CD8-positive, alpha-beta memory T cell (primary cell): ENCODE measurements at places on chromosomes 3 and 15. TPM values are rescaled to one million over a fixed set of nuclear protein-coding genes. Genes with fewer than 3 reads are reported as not detected.

STAB1 gene
- polyA plus RNA-seq, result 0.05 TPM

CIDEC gene
- polyA plus RNA-seq, result not detected

SLC12A1 gene
- polyA plus RNA-seq, result not detected

USP50 gene
- polyA plus RNA-seq, result not detected

CCDC9B gene
- 0.08 TPM for polyA plus RNA-seq

- no peaks in the 10 kb centered on the region for H3K4me1 ChIP-seq
- H3K36me3 ChIP-seq, result no peaks in the 10 kb centered on the region
- DNase-seq, result no peak
- H3K4me3 ChIP-seq, result no peak overlapping the region
- H3K27me3 ChIP-seq, result no peaks in the 10 kb centered on the region
Measured at GRCh38 chr3:156586905-156587759, 32.2 kb upstream of the SSR3 start.

GRCh38 chr15:45184562-45185041, 3.2 kb downstream of the SHF start:
- no peaks in the 10 kb centered on the region for H3K27me3 ChIP-seq
- H3K36me3 ChIP-seq, result no peaks in the 10 kb centered on the region
- DNase-seq, result no peak
- no peak overlapping the region for H3K27ac ChIP-seq

GRCh38 chr15:31149088-31149505, 47.6 kb upstream of the TRPM1 start:
- H3K27me3 ChIP-seq, result no peaks in the 10 kb centered on the region
- H3K36me3 ChIP-seq, result no peaks in the 10 kb centered on the region
- DNase-seq, result no peak
- H3K4me1 ChIP-seq, result no peaks in the 10 kb centered on the region

GRCh38 chr15:42012241-42012640, 8.6 kb downstream of the PLA2G4E start:
- DNase-seq, result no peak
- no peak overlapping the region for H3K4me3 ChIP-seq
- H3K27ac ChIP-seq, result no peak overlapping the region
- no peaks in the 10 kb centered on the region for H3K36me3 ChIP-seq
- no peaks in the 10 kb centered on the region for H3K27me3 ChIP-seq

DNA sequence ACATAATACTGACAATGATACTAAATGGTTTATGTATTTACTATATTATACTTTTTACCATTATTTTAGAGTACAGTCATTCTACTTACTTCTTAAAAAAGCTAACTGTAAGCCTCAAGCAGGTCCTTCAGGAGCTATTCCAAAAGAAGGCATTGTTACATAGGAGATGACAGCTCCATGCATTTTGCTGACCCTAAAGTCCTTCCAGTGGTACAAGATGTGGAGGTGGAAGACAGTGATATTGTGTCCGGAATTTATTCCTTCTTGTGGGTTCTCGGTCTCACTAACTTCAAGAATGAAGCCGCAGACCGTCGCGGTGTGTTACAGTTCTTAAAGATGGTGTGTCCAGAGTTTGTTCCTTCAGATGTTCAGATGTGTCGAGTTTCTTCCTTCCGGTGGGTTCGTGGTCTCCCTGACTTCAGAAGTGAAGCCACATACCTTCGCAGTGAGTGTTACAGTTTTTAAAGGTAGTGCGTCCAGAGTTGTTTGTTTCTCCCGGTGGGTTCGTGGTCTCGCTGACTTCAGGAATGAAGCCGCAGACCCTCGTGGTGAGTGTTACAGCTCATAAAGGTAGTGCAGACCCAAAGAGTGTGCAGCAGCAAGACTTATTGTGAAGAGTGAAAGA, 20.9 kb downstream of the AVEN start:
- H3K4me3 ChIP-seq, result no peak overlapping the region
- H3K27ac ChIP-seq, result no peak overlapping the region
- H3K27me3 ChIP-seq, result no peaks in the 10 kb centered on the region
- peaks cover 7% of the 10 kb centered on the region for H3K4me1 ChIP-seq
- peak; percentile 74 for DNase-seq

DNA sequence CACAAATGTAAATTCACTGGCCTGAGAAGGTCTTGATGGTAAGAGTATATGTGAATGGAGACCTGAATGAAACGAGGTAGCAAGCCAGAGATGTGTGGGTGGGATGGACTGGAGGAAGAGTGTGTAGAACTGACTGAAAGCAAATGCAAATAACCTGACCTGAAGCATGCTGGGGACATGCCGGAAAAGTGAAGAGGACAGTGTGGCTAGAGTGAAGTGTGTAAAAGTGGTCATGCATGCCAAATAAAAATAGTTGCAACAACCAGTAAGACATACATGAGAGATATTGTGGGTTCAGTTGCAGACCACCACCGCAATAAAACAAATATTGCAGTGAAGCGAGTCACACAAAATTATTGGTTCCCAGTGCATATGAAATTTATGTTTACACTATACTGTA, 82.3 kb downstream of the LPP start:
- H3K27me3 ChIP-seq, result no peaks in the 10 kb centered on the region
- no peaks in the 10 kb centered on the region for H3K36me3 ChIP-seq
- no peak overlapping the region for H3K4me3 ChIP-seq
- no peaks in the 10 kb centered on the region for H3K4me1 ChIP-seq

GRCh38 chr15:73584699-73585420, 48.3 kb downstream of the NPTN start:
- no peaks in the 10 kb centered on the region for H3K27me3 ChIP-seq
- H3K36me3 ChIP-seq, result peaks cover 42% of the 10 kb centered on the region
- DNase-seq, result no peak
- no peak overlapping the region for H3K27ac ChIP-seq

DNA sequence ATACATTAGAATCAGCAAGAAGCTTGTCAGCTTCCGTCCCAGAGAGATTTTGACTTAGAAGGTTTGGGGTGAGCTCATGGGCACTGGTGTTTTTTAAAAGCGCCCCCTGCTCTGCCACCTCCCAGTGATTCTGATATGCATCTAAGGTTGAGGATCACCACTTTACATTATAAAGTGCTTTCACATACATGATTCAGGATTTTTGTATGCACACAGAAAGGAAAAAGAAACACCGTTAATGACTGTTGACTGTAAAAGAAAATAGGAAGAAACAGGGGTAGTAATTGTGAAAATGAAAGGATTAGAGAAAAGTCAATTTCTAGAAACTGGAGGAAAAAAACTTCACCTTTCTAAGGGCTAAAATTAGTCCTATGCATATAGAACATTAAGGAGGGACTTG, 104.9 kb upstream of the ZBED2 start:
- DNase-seq, result no peak
- H3K27ac ChIP-seq, result no peak overlapping the region
- no peaks in the 10 kb centered on the region for H3K4me1 ChIP-seq

- H3K27me3 ChIP-seq, result no peaks in the 10 kb centered on the region
- H3K36me3 ChIP-seq, result no peaks in the 10 kb centered on the region
- no peak for DNase-seq
- no peak overlapping the region for H3K27ac ChIP-seq
- H3K4me3 ChIP-seq, result no peak overlapping the region
Measured at GRCh38 chr3:179098388-179099077, 26.9 kb upstream of the ZMAT3 start.

GRCh38 chr3:70471464-70472342, 159.3 kb upstream of the MDFIC2 start:
- H3K4me3 ChIP-seq, result no peak overlapping the region
- no peaks in the 10 kb centered on the region for H3K27me3 ChIP-seq
- no peak for DNase-seq
- no peaks in the 10 kb centered on the region for H3K36me3 ChIP-seq
- H3K4me1 ChIP-seq, result no peaks in the 10 kb centered on the region

DNA sequence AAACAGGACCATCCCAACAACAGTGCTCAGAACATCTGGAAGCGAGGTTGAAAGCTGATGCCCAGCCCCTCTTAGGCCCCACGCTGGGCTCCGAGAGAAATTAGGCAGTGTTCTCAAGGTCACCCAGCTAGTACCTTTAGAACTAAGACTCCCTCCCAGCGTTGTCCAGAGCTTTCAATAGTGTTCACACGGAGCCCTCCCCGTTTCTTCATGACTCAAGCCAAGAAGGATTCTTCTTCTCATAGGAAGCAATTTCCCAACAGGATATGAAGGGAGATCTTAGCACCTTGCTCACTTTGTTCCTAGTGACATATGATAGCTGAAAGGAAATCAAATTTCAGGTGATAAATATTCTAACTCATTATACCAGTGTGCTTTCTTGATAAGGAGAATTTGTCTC, 244.2 kb upstream of the ST8SIA2 start:
- H3K4me1 ChIP-seq, result no peaks in the 10 kb centered on the region
- H3K36me3 ChIP-seq, result no peaks in the 10 kb centered on the region
- H3K27me3 ChIP-seq, result no peaks in the 10 kb centered on the region
- no peak overlapping the region for H3K27ac ChIP-seq
- no peak overlapping the region for H3K4me3 ChIP-seq

GRCh38 chr3:69740103-69741021, 1.1 kb downstream of the MITF start:
- H3K36me3 ChIP-seq, result no peaks in the 10 kb centered on the region
- H3K4me1 ChIP-seq, result no peaks in the 10 kb centered on the region
- H3K4me3 ChIP-seq, result no peak overlapping the region

GRCh38 chr3:119380697-119381096, 82.7 kb downstream of the TMEM39A start:
- no peak for DNase-seq
- H3K4me1 ChIP-seq, result no peaks in the 10 kb centered on the region
- no peaks in the 10 kb centered on the region for H3K36me3 ChIP-seq
- H3K27me3 ChIP-seq, result no peaks in the 10 kb centered on the region
- H3K27ac ChIP-seq, result no peak overlapping the region
